ENCODE measurements at places on chromosomes 4 and X. TPM values are rescaled to one million over a fixed set of nuclear protein-coding genes. Genes with fewer than 3 reads are reported as not detected.

The LGI2 gene
- 0.82 TPM for polyA plus RNA-seq

GRCh38 chr4:21769404-21770147 is 179.0 kb downstream of the KCNIP4 start:
- peaks cover 11% of the 10 kb centered on the region for H3K4me1 ChIP-seq
- no peak overlapping the region for H3K4me3 ChIP-seq
- H3K27me3 ChIP-seq, result no peaks in the 10 kb centered on the region
- DNase-seq, result no peak

DNA sequence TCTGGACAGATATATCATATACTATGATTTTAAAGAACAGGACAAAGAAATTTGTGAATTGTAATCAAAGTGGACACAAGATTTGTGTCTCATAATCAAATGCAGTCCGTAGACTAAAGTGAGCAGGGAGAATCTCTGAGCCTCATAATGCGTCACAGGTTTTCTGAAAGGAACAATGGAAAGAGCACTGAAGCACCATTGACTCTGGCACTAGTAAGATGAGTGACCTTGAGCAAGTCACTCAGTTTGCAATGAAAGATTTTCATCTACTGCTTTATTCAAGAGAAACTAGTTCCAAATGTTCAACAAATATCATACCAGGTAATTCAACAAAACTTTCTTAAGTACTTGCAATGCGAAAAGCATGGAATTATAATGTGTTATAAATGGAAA is 315.3 kb downstream of the MAPK10 start:
- no peak for DNase-seq
- no peaks in the 10 kb centered on the region for H3K4me1 ChIP-seq
- no peak overlapping the region for H3K27ac ChIP-seq
- H3K4me3 ChIP-seq, result no peak overlapping the region
- H3K27me3 ChIP-seq, result no peaks in the 10 kb centered on the region

The IL21 gene
- not detected for polyA plus RNA-seq

DNA sequence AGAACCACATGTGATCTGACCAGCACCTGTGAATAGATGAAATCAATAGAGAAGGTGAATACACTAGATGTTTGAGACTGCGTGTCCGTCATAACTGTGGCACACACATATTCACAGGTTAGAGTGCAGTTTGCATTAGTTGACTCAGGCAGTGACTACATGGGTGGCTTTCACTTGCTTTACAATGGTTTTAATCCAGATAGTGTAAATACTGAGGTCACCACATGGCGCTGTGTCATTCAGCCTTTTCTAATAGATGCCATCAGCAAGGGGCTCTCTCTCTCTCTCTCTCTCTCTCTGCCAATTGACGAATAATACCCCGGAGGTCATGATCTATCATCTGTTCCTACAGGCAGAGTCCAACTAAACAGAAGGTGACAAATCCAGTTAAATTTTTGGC is 30.7 kb upstream of the FGF13 start:
- DNase-seq, result no peak
- H3K4me1 ChIP-seq, result no peaks in the 10 kb centered on the region
- no peaks in the 10 kb centered on the region for H3K27me3 ChIP-seq
- H3K4me3 ChIP-seq, result no peak overlapping the region

- H3K4me3 ChIP-seq, result no peak overlapping the region
- no peaks in the 10 kb centered on the region for H3K36me3 ChIP-seq
- H3K4me1 ChIP-seq, result peaks cover 7% of the 10 kb centered on the region
- no peak overlapping the region for H3K27ac ChIP-seq
- no peaks in the 10 kb centered on the region for H3K27me3 ChIP-seq
These were observed 64.1 kb downstream of the UCHL1 start for GRCh38 chr4:41320786-41321185.

GRCh38 chr4:10175626-10176025 is 59.0 kb upstream of the WDR1 start:
- no peak overlapping the region for H3K27ac ChIP-seq
- no peaks in the 10 kb centered on the region for H3K27me3 ChIP-seq
- H3K4me3 ChIP-seq, result no peak overlapping the region

GRCh38 chrX:1453951-1454785 is 1.5 kb upstream of the ASMTL start:
- no peak overlapping the region for H3K4me3 ChIP-seq
- DNase-seq, result peak; percentile 93
- H3K27me3 ChIP-seq, result no peaks in the 10 kb centered on the region

The ADAMTS3 gene
- polyA plus RNA-seq, result 1.0 TPM

DNA sequence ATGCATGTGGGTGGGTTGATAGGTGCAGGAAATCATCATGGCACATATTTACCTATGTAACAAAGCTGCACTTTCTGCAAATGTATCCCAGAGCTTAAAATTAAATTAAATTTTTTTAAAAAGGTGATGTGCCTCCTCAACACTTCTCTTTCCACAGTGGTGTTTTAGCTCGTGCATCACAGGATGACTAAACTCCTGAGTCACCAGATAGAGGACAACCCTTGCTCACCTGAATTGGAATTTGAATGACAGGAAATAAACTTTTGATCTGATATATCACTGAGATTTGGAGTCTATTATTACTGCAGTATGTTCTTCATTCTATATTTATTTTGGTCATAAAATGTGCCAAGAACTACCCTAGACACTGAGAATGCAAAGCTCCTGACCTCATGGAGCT is 185.3 kb downstream of the MAPK10 start:
- DNase-seq, result no peak
- H3K4me1 ChIP-seq, result no peaks in the 10 kb centered on the region
- H3K36me3 ChIP-seq, result no peaks in the 10 kb centered on the region
- H3K4me3 ChIP-seq, result no peak overlapping the region
- no peak overlapping the region for H3K27ac ChIP-seq
- H3K27me3 ChIP-seq, result no peaks in the 10 kb centered on the region

GRCh38 chrX:18899796-18900380 is 84.0 kb downstream of the PHKA2 start:
- no peak overlapping the region for H3K27ac ChIP-seq
- no peaks in the 10 kb centered on the region for H3K36me3 ChIP-seq
- H3K4me3 ChIP-seq, result no peak overlapping the region
- H3K4me1 ChIP-seq, result no peaks in the 10 kb centered on the region
- DNase-seq, result peak; percentile 35

The EGFL6 gene
- polyA plus RNA-seq, result 1.4 TPM

DNA sequence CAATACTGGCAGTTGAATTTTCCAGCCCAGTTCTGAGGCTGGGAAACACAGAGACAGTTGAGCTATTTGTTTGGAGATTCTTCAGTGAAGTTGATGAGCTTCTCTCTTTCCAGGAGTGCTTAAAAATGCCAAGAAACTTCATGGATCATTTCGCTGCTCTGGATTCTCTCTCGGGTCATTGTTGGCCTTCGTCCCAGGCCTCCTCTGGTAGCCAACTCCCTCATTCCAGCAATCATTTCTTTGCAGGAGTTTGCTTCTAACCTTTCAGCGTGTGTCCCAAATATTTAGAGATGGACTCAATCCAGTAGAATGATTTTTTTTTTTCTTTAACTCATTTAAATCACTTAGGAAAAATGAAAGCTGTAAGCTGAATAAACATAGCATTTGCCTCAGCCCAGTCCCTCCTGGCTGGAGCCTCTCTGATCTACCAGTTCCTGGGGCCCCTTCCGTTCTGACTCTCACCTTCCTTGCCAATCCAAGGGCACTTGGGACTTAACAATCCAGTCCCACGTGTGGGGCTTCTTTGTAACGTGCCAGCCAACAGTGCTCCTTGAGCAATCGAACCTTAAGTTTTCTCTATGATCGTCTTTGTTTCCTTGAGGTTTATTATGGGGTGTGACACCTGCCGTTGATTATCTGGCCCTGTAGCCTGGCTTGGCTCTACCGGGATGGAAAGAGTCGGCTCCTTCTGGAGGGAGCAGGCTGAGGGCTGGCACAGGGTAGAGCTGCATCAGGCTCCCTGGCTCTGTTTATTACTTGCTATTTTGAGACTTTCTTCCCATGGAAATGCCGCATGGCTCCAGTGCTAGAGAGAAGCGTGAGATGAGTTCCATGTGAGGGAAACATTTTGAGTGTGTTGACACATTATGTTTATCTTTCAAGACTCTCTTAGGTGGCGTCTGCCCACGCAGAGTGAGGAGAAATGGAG is 80.4 kb upstream of the GPC4 start:
- H3K27me3 ChIP-seq, result no peaks in the 10 kb centered on the region
- H3K4me3 ChIP-seq, result no peak overlapping the region
- peak; percentile 2 for DNase-seq
- no peak overlapping the region for H3K27ac ChIP-seq
- peaks cover 15% of the 10 kb centered on the region for H3K4me1 ChIP-seq

The HTR2C gene
- 2.0 TPM for polyA plus RNA-seq

- no peaks in the 10 kb centered on the region for H3K27me3 ChIP-seq
- DNase-seq, result no peak
These were observed 155.5 kb downstream of the SLC7A11 start for GRCh38 chr4:138086611-138087041.

- no peak for DNase-seq
- no peaks in the 10 kb centered on the region for H3K27me3 ChIP-seq
- H3K36me3 ChIP-seq, result no peaks in the 10 kb centered on the region
- no peak overlapping the region for H3K27ac ChIP-seq
These were observed 959.7 kb upstream of the LCORL start for GRCh38 chr4:18981234-18981615.

The DIPK2B gene
- polyA plus RNA-seq, result not detected

DNA sequence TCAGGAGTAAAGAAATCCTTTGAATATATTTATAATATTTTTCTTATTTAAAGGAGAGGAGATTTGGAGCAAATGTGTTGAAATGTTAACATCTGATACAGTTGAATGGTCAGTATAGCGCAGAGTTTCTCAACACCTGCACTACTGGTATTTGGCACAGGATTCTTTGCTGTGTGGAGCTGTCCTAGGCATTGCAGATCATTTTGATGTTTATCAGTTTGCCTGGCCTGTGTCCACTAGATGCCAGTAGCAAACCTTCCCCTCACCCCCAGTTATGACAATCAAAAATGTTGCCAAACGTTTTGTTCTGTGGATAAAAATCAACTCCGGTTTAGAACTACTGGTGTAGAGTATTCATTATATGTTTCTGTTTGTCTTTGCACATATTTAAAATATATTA is 765.3 kb upstream of the SLIT2 start:
- H3K4me1 ChIP-seq, result no peaks in the 10 kb centered on the region
- DNase-seq, result no peak

- H3K4me3 ChIP-seq, result no peak overlapping the region
- no peak overlapping the region for H3K27ac ChIP-seq
- DNase-seq, result no peak
- H3K4me1 ChIP-seq, result no peaks in the 10 kb centered on the region
- no peaks in the 10 kb centered on the region for H3K27me3 ChIP-seq
These were observed 132.6 kb downstream of the PACRGL start for GRCh38 chr4:20832826-20833225.

The NUDT11 gene
- polyA plus RNA-seq, result 27.5 TPM

DNA sequence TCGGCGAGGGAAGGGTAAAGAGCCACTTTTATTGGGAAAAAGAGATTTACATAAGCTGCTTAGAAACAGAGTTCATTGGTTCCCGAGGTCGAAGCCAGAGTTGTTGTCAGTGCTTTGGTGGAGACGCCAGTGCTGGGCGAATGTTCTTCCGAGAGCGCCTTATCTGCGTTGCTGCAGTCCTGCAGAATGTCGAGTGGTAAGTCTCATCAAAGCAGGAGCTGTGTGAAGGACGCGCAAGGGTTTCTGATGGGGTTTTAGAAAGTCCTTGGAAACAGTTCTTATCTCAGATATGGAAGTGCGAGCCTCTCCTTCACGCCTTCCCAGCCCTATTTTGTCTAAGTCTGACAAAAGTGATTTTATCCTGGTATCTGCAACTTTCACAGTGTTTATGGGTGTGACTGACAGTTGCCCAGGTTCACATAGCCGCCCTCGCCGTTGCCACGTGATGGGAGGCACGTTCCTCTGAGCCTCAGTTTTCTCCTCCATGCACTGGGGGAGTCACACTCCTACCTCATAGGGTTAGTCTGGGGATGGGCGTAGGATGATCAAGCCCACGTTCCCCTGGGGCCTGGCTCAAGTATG is 47.3 kb upstream of the NSG1 start:
- H3K4me3 ChIP-seq, result no peak overlapping the region
- no peaks in the 10 kb centered on the region for H3K36me3 ChIP-seq
- no peaks in the 10 kb centered on the region for H3K4me1 ChIP-seq
- H3K27ac ChIP-seq, result no peak overlapping the region
- DNase-seq, result no peak

The CLRN2 gene
- polyA plus RNA-seq, result not detected
